ENCODE measurements at places on chromosomes 6 and 20.

- DNase-seq: no peak
Observed at GRCh38 chr20:59589086-59589684, 15.2 kb upstream of the PHACTR3 start.

DNA sequence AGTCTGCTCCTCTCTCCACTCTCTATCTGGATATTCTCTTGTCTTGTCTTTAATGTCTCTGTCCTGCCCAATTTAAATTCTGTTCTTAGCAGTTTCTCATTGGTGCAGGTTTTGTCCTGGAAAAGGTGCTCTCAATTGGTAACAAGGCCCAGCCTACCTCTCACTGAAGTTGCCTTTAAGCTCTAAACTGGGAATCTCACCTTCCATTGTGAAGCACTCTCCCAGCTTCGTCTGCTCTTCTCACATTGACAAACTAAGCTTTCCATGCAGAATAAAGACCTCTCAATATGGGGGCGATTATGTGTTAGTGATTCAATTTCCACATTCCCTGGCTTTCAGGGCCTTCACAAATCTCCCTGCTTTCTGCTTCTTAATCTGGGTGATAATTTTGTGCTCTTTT lies 1712.2 kb downstream of the GRIK2 start:
- DNase-seq: no peak

DNA sequence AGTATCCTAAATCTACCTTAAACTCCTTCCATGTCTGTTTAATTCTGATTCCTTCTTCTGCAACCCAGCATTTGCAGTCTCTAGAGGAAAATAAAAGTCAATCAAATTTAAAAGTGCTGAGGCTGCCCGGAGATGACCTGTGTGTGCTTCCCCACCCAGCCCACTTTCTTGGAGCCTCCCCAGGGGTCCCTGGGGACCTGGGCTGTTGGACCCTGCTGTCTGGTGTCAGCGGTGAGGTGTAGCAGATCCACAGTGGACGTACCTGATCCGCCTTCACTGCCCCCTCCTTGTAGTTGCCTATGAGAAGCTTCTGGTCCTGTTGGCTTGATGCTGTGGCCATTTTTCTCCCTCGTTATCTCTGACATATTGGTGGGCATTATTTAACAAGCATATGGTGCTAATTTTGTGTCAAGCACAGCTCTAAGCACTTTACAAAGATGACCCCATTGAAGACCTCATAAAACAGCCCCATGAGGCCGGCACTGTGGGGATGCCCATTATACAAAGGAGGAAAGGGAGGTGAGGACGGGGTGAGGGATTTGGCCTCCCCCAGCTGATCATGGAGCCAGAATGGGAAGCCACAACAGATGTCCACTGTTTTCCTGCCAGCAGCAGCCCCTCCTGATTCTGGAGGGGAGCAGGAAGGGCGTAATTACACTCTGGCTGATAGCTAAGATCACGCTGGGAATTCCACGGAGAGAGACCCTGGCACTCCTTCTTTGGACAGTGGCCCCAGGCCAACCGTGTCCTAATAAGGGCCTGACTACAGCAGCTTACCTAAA lies 628.2 kb downstream of the CDH26 start:
- no peak for DNase-seq

DNA sequence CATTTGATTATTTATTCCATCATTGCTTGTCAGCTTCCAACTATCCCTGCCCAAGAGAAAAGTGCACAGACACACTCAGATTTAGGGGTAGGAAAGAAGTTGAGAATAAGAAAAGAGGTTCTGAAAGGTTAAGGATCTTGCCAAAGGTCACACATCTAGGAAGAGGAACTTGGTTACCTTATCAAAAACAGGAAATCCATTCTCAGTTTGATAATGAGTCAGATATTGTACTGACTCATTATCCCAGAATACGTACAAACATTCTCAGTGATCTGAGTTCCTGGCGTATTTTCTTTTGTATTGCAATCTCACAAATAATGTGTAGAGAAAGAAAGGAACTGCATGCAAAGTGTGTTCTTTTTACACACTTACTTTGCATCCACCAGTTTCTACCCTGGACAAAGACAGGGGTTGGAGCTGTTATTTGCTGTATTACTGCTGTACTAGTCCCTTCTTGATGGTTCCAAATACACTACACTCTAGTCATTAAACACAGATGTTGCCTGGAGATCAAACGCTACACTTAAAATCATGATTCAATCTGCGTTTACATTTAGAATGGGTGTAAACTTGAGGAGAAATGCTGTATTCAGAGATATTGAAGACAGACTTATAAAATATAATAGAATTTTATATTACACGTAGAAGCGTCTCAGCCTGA lies 545.7 kb downstream of the PRKN start:
- DNase-seq: no peak

GRCh38 chr20:62982124-62983075 lies 24.4 kb downstream of the BHLHE23 start:
- DNase-seq: no peak

DNA sequence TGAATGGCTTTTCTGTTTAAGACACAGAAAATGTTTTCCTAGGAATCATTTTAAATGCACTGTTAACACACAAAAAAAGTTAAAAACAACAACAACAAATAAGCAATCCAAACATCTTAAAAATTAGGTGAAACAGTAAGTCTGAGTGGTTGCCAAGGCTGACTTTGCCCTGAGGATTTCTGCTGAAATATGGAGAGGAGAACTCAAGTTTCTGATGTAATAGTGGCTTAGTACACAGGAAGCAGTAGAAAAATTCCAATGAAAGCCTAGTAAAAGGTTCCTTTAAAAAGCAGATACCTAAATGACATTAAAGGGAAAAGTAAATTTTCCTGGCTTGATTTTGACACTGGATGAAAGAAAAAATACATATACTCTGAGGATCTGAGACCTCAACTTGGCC lies 184.2 kb downstream of the EPM2A start:
- no peak for DNase-seq

DNA sequence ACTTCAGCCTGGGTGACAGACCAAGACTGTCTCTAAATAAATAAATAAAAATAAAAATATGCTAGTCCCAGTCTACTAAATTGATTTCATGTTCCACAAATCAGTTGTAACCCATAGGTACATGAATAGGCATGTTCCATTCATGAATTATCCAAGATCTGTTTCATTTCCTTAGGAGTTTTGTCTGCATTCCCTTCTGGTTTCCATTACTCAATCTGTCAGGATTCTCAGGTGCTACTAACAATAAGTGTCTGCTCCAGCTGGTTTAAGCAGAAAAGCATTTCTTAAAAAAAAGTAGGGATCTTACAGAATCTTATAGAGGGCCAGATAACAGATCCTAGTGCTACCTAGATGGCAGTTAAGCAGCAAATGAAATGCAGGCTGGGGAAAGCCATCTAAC lies 15.6 kb upstream of the PKIG start:
- DNase-seq: no peak

GRCh38 chr6:131023834-131024504 lies 39.1 kb downstream of the EPB41L2 start:
- no peak for DNase-seq

DNA sequence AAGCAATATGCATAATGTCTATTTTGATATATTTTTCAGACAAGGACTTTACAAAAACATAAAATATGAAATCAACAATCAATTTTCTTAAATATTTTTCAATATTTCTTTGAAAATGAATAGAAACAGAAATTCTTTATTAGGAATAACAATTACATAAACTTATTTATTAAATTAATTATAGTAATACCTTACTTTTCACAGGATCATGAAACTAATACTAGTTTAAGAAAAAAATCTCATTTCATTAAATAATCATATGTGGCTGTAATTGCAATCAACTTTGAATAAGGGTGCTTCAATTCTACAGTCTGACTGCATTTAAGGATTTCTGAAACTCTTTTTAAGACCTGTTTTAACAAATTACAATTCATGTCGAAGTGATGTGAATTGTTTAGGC lies 26.6 kb downstream of the EPHA7 start:
- no peak for DNase-seq

DNA sequence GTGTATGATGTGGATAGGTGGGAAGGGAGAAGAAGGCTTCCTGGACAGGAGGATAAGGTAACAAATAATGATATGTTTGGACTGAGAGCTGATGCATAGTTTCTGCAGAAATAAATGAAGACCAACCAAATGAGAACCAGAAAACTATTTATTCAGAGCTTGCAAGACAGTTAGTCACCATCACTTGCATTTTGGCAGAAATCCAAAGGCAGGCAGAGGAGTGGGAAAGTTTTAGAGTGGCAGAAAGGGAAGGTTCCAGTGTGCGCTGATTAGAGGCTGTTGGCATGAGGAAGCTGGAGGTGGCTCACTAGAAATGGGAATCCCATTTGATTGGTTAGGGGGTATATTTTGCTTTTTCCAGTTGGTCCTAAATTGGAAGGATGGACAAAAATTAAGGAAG lies 13.0 kb upstream of the F13A1 start:
- DNase-seq: no peak

DNA sequence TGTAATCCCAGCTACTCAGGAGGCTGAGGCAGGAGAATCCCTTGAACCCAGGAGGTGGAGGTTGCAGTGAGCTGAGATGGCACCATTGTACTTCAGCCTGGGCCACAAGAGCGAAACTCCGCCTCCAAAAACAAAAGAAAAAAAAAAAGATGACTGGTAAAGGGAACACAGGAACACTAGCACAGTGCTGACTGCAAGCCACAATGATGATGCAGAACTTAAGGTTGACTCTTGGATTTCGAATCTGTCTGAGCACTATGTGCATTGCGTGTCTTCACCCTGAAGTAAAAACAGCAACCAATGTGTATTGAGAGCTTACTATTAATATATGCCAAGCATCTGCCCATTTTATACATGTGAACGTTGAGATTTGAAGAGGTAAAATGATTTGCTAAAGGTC lies 27.6 kb upstream of the LIN28B start:
- no peak for DNase-seq

DNA sequence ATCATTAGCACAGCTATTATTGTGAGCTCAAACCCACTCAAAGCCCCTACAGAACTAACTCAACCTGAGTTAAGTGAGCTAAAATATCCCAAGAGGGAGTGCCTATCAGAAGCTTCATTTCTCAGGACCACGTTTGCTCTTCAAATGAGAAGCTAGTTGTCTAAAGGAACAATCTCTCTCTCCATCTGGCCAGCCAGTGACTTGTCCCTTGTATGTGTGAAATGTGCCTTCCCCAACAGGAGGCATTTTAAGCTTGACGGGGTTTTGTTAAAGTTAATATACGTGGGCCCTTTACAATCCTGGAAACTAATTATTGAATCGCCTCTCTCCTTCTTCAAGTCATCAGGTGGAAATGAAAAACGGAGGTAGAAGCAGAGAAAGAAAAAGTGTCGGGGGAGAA lies 62.0 kb downstream of the TRERF1 start:
- DNase-seq: no peak

DNA sequence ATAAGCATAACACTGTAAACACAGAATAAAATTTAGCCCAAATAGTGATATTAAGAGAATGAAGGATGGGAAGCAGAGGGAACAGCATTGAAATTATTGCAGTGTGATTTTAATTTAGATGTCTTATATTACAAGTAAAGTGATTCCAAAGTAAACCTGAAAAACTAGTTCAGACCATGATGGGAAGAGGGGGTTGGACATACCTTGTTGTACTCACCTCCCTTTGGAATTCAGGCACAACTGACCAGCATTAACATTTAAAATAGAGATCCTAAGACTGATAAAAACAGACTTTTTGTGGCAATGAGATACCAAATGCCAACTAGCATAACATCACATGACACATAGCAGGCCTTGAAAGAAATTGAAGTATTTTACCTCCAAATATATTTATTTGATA lies 262.6 kb upstream of the PRND start:
- no peak for DNase-seq

DNA sequence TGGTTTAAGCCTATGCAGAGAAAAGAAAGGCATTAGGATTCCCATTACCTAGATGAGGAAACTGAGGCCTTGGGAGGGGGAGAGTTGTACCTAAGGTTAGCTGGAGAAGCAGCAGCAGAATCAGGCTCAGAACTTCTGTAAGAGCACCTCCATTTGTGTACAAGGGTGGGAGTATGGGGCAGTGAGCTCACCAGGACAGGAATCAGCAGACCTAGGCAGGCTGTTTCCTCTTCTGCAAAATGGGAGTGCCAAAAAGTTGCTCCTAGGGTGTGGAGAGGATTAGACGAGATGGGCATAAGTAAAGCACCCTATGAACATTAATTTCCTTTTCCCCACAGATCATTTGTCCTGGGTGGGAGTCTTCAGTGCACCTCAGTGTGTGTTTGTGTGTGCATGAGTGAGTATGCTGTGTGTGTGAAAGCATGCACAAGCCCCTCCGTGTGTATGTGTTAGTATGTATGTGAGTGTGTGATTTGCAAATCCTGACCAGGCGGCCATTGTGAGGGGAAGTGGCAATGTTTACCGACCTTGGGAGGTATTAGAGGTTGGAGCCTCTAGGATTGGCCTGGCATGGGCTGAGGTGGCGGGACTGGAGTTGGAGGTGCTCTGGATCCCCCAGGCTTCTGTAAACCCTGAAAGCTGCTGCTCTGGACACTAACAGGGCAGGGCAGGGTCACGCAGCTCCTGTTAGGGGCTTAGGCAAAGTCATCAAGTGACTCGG lies 78.8 kb downstream of the VEGFA start:
- DNase-seq: no peak

DNA sequence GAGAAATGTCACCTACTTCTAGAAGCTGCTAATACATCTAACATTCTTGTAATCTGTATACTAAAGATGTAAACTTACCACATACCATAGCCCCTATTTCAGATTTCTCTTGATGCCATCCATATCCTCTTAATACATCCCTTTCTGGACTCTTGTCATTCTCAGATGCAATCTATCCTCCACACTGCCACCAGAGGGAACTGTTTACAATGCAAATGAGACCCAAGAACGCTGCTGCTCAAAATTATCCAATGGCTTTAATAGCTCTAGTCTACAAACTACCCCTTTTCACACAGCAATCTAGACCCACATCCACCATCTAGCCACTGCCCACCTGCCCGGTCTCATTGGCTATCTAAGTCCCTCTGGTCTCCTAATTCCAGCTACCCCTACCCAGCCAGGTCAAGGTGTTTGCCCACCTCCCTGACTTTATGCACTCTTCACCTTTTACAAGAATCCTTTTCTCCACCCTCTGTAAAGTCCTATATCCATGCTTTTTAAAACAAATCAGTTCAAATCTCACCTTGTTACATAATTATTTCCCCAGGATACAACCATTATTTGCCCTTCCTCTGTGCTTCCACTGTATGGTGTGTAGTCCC lies 14.8 kb downstream of the FAXC start:
- no peak for DNase-seq
